ENCODE measurements at places on chromosomes 2 and 18. TPM values are rescaled to one million over a fixed set of nuclear protein-coding genes. Genes with fewer than 3 reads are reported as not detected.

NYAP2 gene
- total RNA-seq, result not detected

COL4A4 gene
- 0.10 TPM for total RNA-seq

VWC2L gene
- not detected for total RNA-seq

CRACDL gene
- not detected for total RNA-seq

RGPD5 gene
- 5.7 TPM for total RNA-seq

EGR4 gene
- total RNA-seq, result not detected

NEB gene
- 0.23 TPM for total RNA-seq

FZD7 gene
- total RNA-seq, result 5.7 TPM

SP9 gene
- total RNA-seq, result not detected

CFAP65 gene
- not detected for total RNA-seq

- no peak for DNase-seq
These were observed 202.3 kb downstream of the MREG start for GRCh38 chr2:215811003-215811402.

GRCh38 chr18:79931475-79931874, 20.0 kb downstream of the SLC66A2 start:
- DNase-seq, result no peak

- no peak for DNase-seq
These were observed 213.1 kb upstream of the MC4R start for GRCh38 chr18:60585670-60586069.

DNA sequence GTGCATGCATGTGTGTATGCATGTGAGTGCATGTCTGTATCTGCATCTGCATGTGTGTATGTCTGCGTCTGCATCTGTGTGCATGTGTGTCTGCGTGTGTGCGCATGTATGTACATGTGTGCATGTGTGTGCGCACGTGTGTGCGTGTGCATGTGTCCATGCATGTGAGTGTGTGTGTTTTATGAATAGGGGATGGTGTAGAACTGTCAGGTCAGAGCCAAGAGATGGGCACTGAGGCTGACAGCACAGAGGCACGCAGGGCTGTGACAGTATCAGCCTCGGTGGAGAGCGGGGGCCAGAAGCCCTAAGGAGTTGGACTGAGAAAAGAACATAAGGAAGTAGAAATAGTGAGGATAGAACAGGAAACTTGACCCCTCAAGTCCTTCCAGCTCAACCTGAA, 494.0 kb upstream of the MYT1L start:
- DNase-seq, result no peak

GRCh38 chr2:63610525-63610924, 21.8 kb downstream of the MDH1 start:
- no peak for DNase-seq

- no peak for DNase-seq
These were observed 842 bp upstream of the CKAP2L start for GRCh38 chr2:112765251-112765650.

DNA sequence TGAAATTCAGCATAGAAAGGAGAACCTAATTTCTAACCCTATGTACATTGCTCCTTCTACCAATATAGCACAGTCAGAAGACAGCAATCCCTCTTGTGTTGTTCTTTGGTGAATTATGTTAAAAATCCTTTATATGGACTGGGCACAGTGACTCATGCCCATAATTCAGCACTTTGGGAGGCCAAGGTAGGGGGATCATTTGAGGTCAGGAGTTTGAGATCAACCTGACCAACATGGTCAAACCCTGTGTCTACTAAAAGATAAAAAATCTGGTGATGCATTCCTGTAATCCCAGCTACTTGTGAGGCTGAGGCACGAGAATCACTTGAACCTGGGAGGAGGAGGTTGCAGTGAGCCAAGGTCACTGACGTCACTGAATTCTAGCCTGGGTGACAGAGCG, 195.6 kb downstream of the TMX3 start:
- peak; percentile 13 for DNase-seq

DNA sequence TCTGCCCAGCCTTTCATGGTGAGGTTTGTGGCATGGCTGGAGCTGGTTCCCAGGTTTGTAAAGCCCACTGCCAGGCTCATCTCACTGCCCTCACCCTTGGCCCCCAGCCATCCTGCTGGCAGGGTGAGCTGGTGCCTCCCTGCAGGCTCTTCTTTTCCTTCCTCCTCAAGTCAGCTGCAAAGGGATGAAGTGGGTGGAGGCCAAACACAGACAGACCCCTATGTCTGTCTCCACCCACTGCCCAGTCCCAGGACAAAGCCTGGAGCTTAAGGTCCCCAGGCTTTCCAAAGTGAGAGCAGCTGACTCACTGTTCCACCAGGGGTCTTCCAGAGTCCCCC, 92.0 kb downstream of the TNS1 start:
- DNase-seq, result no peak

- no peak for DNase-seq
These were observed 963 bp downstream of the ERFE start for GRCh38 chr2:238159661-238160205.

GRCh38 chr2:180698668-180699067, 281.7 kb upstream of the UBE2E3 start:
- no peak for DNase-seq

DNA sequence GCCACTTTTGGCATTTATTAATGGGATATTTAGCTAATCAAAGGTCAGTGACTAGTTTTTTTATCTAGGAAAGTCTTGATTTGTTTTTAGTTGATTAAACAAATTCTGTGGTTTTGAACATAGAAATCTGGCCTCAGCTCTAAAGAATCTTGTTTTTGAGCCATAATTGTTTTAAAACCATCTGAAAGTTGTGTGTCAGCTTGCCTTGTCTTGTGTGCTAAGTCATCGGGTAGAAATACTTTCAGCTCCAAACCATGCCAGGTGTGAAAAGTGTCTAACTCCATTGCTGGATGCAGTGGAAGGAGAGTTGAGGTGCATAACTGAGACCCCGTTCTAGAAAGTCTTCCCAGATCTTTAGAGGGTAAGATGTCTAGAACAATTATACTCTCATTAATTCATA, 22.7 kb downstream of the FARP2 start:
- no peak for DNase-seq

DNA sequence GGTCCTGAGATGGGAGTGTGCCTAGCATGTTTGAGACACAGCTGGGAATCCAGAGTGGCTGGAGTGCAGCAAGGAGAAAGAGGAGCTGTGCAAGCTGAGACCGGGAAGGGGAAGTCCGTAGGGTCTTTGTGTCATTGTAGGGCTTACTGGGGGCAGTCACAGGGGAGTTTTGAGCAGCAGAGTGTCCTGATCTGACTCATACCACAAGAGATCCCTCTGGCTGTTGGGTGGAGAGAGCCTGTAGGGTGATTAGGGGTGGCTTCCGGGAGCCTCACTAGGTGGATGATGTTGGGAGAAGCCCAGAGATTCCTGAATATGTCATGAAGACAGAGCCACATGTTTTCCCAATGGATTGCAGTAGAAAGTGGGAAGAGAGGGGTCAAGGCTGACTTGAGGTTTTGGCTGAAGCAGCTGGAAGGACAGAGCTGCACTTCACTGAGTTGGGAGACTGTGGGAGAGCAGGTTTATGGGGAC, 30.9 kb downstream of the FHOD3 start:
- DNase-seq, result peak; percentile 37

DNA sequence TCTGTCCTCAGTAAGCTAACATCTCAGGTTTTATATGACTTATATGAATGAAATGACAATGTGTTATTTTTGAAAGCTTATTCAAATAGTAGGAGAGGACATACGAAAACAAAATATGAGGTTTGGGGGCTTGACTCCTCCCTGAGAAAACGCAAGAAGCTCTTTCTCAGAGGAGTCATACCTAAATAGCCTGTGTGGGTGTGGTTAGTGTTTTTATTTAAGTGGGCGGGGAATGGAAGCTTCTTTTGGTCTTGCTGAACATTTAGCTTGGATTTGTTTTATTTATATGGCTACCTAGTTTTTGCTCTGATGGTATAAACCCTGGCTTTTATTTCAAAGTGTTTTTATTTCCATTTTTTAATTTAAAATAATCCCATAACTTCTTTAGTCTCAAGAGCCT, 72.1 kb upstream of the DSG1 start:
- no peak for DNase-seq

DNA sequence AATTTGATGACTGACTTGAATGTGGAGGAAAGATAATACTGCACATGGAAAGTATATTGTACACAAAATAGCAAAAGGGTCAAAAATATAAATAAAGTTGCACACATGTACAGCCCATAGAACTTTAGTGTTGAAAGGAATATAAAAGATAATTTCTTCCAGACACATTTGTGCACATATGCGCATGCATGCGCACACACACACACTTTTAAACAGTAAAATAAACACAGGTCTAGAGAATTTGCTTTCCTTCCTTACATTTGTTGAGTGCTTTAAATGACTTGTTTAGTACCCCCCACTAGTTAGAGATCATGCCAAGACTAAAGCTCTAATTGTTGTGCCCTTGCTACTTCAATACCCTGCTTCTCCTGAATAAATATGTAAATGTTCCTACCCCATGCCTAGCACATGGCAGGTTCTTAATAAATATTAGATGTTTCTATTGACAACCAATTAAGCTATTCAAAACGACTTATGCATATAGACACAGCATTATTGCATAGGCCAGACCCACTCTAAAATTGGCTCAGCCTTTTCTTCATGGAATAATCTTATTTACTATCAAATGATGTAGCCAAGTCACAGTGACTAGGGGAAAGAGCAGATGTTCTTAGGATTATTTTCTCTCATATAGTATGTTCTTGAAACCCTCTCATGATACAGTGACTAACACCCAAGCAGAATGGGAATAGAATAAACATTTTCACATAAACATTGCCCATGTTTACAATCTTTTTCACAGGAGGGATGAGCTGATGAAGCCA, 165.5 kb upstream of the ACVR2A start:
- no peak for DNase-seq

DNA sequence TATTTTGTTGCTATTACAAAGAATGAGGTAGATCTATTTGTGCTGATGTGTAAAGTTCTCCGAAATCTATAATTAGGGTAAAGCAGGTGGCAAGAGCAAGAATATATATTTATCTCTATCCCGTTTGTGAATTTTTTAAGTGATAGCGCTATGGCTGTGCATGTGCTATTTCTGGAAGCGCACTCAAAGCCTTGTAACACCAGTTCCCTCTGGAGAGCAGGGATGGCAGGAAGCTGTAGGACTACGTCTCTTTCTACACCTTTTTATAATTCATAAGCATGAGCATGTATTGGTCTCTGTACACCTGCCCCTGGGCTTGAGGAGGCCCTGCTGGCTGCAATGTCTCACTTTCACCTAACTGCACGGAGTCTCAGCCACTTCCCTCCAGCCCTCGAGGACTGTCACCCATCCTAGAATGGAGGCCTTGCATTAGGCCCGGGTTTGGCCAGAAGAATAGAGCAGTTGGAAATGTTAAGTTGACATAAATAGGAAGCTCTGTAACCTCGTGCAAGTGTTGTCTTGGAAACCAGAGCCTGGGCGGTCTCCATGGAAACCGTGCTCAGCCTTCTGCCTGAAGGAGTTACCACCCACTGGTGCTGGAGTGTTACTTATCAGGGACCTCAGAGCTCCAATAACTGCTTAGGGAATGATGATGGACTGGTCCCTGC, 20.9 kb downstream of the ITM2C start:
- DNase-seq, result no peak

GRCh38 chr2:43059183-43059897, 167.1 kb downstream of the ZFP36L2 start:
- peak; percentile 98 for DNase-seq

- DNase-seq, result no peak
These were observed 177.7 kb upstream of the GULP1 start for GRCh38 chr2:188114014-188114413.

GRCh38 chr18:27605107-27605834, 420.2 kb upstream of the CHST9 start:
- peak; percentile 51 for DNase-seq

GRCh38 chr2:217980036-217980435, 22.8 kb downstream of the TNS1 start:
- DNase-seq, result no peak

DNA sequence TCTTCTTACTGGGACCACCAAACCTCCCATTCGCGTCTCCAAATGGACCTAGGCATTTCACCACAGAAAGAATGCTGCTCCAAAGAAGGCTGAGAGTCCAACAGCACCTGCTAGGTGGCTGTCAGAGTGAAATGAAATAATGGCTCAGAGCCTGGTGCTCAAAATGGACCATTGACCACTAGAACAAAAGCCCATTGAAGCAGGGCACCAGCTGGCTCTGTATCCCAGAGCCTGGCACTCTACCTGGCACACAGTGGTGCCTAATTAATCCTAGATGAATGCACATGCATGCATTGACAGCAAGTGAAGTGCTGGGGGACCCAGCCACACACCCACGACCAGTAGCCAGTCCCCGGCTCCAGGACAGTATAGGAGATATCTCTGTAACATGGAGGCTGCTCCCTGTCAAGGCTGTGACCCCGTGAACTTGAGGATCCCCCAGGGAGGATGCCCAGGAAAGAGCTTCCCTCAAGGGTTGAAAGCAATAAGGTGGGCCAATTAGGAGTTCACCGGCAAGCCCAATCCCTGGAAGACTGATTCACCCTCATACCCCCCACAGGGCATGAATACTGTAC, 261.3 kb downstream of the TNS1 start:
- DNase-seq, result no peak

DNA sequence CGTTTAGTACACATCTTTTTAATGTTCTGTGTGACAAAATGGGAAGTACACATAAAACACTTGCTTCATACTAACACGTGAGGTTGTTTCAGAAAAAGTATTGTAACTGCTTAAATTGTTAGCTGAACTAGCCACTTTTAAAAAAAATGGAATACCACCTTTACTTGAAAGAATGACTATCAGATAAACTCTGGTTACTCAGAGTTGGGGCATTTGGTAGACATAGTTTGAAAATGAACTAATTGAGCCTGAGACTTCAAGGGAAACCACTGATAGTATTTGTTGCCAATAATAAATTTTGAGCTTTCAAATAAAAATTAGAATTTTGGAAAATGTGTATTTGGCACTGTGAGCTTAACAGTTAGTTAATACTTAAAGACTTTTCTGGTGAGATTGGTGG, 103.0 kb upstream of the FBXO11 start:
- no peak for DNase-seq

GRCh38 chr2:23269747-23270146, 115.2 kb upstream of the KLHL29 start:
- no peak for DNase-seq

GRCh38 chr2:29782549-29783458, 138.6 kb downstream of the ALK start:
- DNase-seq, result no peak

DNA sequence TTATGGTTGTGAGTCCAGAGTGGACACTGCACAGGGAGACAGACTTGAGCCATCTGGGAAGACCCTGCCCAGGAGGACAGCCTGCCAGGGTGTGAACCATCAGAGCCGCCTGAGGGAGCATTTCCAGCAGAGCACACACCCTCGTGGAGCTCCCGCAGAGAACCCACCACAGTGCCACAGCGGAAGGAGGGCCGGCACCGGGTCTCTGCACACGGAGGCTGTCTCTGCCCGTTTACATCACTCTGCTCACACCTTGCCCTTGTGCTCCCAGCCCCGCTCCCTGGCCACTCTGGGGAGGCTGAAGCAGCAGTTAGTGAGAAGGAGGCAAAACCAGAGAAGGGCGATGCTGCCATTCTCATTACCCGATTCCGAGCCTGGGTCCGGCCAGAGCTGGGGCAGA, 161.9 kb downstream of the KLHL29 start:
- DNase-seq, result no peak
